ENCODE measurements at places on chromosomes 7 and 10.

DNA sequence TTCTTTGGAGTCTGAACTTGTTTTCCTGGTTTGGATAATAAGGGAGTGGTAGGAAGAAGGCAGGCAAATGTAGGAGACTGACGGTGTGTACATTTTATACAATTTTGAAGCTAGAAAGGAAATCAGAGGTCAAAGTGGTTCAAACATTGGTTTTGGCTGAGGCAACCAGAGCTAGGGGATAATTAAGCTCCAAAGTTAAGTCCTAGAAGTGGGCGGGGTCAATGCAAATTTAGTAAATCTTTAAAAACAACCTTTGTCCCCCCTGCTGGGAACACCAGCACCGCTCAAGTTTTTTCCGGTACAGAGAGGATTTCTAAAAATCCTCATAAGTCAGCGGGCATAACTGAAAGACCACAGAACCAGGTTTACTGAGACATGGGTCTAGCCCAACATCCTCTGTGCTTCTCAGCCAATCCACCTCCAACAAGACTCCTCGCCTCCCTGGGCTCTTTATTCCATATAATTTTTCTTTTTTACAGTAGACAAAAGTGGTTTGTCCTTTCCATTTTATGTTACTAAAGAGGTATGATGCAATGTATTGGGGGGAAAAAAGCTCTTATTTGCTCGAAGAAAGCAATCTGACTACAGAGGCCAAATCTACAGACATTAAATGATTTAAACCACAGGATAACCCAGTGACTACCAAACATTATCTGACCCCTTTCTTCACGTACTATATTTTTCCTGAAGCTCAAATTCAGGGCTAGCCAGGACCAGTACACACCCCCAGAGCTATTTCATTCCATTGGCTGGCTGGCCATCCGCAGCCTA is 1.6 kb downstream of the GLUD1 start:
- peak; percentile 77 for DNase-seq

DNA sequence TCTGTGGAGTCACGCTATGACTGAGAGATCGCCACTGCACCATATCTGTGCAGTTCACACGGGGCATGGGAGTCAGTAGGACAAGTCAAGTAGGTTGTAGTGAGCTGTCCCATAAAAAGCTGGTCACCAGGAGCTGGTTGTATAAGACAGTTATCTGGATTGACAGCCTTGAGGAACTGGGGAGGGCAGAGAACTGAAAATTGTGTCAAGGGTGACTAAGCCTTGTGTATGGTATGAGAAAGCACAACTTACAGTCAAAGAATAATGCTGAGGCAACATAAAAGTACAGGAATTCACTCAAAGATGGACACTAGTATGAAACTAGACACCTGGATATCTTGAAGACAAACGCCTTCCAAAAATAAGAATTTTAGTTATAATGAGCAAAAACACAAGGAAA is 564.9 kb downstream of the POM121L12 start:
- no peak for DNase-seq

DNA sequence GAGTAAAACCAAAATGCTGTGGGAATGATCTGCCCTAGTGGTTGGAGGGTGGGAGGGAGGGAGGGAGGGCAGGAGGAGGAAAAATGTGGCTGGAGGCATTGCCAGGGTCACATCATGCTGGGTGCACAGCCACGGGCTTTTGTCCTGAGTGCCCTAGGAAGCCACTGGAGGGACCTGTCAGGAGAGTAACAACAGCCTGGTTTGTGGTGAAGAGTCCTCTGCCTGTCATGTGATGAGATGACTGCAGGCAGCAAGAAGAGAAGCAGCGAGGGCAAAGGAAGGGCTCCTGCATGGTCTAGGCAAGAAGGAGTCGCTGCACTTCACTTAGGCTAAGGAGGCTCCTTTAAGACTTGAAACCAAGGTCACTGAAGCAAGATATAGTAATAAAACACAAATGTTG is 65.6 kb downstream of the PKD1L1 start:
- no peak for DNase-seq

DNA sequence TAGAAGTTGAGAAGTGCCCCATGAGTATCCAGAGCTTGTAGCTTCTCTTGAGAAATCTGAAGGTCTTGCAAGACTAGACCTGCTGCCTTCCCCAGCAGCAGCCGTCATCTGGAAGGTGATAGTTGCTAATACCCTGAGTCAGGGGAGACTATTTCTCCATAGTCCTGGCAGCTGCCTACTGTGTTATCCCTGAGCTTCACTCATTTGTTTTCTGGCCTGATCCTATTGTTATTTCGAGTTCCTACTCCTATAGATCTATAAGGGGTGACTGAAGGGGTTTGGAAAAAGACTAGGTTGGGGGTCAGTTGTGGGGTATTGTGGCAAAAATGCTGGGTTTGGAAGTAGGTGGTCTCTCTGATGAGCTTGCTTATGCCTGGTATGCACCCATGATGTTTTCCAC is 297.8 kb downstream of the CNTNAP2 start:
- no peak for DNase-seq

DNA sequence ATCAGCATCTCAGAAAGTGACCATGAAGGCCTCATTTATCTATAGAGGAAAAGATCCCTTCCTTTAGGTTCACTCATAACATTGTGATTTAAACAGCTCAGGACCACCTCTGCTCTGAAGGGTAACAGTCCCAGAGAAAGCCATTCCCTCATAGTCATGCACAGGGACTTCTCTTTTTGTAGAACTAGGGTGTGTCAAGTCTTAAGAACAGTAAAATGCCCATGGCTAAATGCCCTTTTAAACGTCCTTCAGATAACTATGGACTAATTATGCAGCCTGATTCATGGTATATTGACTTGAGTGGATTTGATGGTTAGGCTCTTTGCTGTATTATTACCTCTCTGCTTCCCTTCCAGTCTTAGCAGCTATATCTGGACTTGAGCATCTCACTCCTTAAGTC is 337.8 kb downstream of the SORCS1 start:
- no peak for DNase-seq

DNA sequence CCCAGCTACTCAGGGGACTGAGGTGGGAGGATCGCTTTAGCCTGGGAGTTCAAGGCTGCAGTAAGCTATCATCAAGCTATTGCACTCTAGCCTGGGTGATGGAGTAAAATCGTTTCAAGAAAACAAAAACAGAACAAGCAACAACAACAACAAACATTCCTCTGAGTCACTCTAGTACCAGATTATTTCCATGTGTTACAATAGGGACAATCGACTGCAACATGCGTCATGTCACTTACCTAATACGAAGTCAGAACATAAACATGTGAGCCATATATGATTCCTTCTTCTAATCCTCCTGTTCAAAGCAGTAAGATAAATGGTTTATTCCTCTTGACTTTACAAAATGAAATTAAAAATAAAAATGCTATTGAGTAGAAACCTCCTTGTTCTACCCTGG is 57.3 kb downstream of the ZNF438 start:
- DNase-seq: no peak

DNA sequence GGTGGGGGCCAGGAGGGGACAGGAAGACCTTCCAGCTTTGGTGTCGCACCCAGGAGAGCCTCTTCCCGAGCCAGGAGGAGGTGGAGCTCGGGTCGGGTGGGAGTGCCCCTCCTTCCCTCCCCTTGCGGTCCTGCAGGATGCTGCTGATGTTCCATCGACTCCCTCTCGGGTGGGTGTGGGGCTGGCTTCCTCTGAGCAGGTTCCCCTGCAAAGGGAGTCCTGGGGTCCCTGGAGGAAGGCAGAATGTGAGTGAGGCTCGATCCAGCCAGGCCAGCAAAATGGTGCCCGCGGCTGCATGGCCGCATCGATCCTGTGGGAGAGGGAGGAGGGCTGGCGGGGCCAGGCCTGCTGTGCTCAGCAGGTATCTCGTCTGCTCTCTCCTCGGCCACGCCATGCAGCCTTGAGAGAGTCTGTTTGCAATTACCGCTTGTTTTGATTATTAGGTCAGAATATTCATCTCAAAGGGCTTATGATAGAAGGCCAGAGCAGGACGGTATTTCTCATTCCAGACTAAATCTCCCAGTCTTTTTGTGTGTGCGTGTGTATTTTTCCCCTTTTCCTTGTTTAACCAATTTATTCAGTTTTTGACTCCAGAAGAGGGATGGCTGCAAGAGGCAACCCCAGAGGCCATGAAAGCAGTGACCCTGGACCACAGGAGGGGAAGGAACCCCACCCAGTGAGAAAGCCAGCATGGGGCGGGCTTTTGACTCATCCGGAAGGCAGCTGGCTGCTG is 137.3 kb upstream of the ZMIZ1 start:
- no peak for DNase-seq

GRCh38 chr10:119138346-119139306 is 26.9 kb downstream of the SFXN4 start:
- DNase-seq: no peak

DNA sequence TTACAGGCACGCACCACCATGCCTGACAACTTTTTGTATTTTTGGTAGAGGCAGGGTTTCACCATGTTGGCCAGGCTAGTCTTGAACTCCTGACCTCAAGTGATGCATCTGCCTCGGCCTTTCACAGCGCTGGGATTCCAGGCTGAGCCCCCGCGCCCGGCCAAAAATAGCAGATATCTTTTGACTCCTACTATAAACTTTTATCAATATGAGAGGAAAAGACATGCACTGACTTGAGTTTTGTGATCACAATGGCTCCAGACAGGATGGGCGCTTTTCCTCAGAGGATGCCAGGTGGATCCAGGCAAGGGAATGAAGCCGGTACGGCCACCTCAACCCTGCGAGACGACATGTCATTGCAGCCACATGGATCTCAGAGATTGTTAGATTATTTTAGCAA is 123.9 kb downstream of the DNAJB6 start:
- peak; percentile 40 for DNase-seq

- DNase-seq: no peak
Observed at GRCh38 chr10:71396084-71396710, 523 bp upstream of the CDH23 start.

DNA sequence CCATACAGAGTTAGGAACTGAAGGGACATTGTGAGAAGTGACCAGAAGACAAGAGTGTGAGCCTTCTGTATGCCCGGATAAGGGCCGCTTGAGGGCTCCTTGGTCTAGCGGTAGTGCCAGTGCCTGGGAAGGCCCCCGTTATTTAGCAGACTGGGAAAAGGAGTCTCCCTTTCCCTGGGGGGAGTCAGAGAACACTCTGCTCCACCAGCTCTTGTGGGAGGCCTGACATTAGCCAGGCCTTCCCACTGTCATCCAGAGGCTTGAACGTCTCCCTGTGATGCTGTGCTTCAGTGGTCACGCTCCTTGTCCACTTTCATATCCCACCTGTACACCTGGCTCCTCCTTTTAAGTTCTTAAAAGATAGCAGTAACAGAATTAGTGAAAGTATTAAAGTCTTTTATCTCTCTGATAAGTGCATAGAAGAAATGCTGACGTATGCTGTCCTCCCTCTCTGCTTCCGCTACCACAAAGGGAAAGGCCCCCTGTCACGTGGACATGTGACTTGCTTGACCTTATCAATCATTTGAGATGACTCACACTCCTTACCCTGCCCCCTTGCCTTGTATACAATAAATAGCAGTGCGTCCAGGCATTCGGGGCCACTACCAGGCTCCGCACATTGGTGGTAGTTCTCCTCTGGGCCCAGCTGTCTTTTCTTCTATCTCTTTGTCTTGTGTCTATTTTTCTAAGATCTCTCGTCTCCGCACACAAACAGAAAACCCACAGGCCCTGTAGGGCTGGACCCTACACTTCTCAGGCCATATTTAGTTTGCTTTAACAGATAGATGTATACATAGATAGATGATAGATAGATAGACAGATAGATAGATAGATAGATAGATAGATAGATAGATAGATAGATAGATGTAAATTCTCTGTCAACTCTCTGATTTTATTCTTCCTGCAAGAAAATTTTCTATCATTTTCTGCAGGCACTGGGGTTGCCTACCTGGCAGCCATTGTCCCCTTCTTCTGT is 131.5 kb upstream of the JCAD start:
- no peak for DNase-seq

DNA sequence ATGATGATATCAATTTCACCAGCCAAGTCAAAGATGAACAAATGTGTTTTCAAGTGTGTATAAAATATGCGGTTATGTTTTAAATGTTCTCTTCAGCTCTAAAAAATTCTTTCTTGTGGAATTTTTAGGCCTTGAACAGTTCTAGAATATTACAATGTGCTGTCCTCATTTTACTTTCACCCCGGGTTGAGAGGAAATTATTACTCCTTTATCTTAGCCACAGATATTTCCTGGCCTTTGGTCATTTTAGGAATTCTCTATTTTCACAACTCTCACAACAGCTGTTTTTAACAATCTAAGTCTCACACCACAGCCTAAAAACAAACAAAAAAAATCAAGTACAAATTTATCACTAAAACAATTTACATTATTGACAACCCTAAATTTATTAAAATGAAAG is 112.2 kb upstream of the HGF start:
- DNase-seq: no peak

- peak; percentile 76 for DNase-seq
Observed at GRCh38 chr10:49309691-49310411, 10.9 kb downstream of the C10orf71 start.

DNA sequence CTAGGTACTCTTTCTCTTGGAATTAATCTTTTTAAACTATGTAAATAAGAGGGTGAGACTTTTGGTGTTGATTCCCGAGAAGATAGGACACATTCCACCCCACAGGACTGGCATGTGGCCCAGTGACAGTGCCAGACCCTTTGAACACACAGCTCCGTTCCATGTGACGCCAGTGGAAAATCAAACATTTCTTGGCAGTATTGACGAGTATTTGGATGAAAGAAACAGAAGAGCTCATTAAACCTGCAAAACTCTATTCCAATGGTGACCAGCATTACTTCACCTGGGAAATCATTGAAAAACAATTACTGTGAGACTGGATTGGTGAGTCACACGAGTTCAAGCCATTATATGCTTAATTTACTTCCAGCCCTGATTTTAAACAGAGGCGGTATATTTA is 25.8 kb downstream of the AKR1E2 start:
- DNase-seq: no peak

DNA sequence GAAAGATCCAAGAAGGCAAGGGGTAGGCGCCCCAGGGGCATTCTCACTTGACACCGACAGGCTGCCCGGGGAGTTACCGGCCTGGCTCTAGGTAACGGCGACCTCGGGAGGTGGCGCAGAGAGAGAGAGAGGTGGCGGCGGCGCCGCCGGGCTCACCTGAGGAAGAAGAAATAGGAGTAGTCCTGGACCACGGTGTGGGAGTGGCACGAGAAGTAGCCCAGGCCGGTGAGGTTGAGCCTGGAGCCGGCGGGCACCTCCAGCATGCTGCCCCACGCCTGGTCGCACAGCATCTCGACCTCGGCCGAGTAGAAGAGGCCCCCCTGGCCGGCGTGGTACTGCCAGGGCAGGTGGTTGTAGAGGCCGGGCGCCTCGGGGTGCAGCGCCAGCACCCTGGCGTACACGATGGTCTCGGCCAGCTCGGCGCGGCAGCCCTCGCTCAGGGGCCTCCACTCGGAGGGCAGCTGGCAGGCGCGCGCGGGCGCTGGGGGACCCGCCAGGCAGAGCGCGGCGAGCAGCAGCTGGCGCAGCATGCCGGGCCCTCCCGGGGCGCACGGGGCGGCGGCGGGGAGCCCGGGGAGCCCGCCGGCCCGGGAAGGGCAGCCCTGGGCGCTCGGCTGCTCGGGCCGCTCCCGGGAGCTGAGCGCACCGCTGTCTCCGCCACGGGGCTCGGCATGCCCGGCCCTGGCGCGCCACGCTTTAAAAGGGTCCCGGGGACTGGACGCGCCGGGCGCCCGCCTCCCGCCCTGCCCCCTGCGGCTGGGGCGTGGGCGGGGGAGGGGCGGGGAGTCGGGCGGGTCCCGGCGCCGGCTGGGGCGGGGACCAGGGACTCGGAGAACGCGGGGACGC is at the start of gene CCDC3:
CCDC3 (minus strand) TSS at position 673 of the 846 bp plus-strand sequence; CDS start at position 530, 143 bp downstream.
- no peak for DNase-seq

Data from activated CD4-positive, alpha-beta T cell treated with anti-CD3 and anti-CD28 coated beads, Interleukin-2, amount 10 ng/mL, durations not matched to agents 24 days and 14 days (primary cell).